ENCODE measurements at places on chromosomes 6 and 20. TPM values are rescaled to one million over a fixed set of nuclear protein-coding genes. Genes with fewer than 3 reads are reported as not detected.

The ENPP5 gene
- 2.8 TPM for total RNA-seq

The DZANK1 gene
- 1.1 TPM for total RNA-seq

The CCDC167 gene
- total RNA-seq = 27.1 TPM

GRCh38 chr6:47665112-47665511 lies 33.3 kb upstream of the ADGRF4 start:
- no peak for DNase-seq

GRCh38 chr6:149990212-149990660 lies 26.5 kb downstream of the ULBP1 start:
- no peak for DNase-seq

Data from Right ventricle myocardium inferior (tissue), 1 donor.